Activated CD4-positive, CD25-positive, alpha-beta regulatory T cell (primary cell): ENCODE measurements at places on chromosomes 16 and 17.

DNA sequence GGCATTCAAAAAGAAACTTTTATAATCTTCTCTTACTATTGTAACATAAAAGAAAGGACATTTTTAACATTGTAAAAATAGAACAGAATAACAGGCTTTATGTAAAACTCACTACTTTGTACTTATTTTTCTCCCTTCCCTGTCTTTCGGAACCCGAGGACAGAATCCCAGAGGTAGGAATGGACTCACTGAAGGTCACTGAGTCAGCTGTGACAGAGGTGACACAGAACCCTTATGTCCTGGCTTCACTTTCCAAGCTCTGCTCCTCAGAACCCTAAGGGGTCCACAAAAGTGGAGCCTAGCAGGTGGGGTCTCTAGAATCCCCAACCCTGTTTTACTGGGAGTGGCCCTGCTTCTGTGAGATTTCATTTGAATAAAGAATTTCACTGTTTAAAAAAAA, 3.7 kb downstream of the KCTD13 start:
- DNase-seq = no peak

DNA sequence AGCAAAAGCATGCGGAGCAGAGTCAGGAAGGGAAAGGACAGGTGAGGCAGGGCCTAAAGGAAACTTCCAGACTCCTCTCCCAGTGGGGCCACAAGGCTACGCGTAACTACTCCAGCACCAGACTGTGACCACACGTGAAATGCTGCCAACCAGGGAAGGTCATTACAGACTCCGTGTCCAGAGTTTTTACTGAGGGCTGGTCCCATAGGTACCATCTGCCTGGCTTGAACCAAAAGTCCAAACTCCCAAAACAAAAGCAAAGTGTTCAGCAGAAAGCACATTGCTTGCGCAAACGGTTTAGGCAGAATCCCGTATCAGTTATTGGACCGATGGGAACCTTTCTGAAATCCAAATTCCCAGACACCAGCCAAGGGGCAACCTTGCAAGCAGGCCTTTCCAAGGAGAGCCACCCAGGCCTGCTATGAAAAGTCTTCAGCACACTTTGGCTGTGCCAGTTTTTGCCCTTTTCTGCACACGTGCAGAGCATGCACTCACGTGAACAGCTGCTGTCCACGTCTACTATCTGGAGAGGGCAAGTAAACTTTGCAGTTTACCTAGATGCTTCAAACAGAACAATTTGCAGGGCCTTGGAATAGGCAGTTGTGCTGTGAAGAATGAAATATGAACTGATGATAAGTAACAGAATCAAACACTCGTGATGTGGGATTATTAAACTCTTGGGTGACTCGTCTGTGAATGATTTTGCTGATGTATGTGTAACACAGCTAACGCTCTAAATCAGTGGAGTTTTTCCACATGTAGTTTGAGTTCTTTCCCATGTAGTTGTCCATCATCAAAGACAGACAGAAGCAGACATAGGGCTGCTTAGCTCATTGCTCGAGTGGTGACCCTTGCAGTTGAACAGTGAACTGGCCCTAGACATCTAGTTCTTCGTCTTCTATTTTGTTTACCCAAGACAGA, 58.1 kb upstream of the CRISPLD2 start:
- DNase-seq = no peak

GRCh38 chr16:3986235-3986544, 105.7 kb upstream of the CREBBP start:
- DNase-seq = no peak

DNA sequence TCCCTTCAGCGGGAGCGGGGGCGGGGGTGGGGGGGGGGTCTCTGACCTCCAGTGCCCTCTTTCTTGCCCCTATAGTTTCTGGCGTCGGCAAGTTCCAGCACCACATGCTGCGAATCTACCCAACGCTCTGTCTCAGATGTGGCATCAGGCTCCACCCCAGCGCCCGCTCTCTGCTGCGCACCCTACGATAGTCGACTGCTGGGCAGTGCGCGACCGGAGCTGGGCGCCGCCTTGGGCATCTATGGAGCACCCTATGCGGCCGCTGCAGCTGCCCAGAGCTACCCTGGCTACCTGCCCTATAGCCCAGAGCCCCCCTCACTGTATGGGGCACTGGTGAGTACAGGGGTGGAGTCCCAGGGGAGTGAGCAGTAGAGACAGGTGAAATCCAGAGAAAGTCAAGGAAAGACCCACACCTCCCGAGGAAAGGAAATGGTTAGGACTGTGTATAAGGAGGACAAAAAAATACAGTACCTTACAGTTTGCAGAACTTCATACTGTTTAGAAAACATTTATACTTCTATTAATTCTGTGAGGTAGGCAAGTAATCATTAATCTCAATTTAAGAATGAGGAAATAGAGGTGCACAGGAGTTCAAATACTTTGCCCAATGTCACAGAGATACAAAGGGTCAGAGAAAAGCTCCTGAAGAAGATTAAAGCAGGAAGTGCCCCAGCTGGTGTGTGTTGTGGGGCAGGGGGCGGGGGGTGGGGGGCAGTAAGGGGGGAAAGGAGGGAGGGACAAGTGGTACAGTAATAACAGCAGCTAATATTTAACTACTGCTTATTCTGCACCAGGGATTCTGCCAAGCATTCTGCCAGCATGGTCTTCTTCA, 2.5 kb downstream of the IRX6 start:
- no peak for DNase-seq

GRCh38 chr17:63646488-63646806, 24.2 kb downstream of the MAP3K3 start:
- no peak for DNase-seq

DNA sequence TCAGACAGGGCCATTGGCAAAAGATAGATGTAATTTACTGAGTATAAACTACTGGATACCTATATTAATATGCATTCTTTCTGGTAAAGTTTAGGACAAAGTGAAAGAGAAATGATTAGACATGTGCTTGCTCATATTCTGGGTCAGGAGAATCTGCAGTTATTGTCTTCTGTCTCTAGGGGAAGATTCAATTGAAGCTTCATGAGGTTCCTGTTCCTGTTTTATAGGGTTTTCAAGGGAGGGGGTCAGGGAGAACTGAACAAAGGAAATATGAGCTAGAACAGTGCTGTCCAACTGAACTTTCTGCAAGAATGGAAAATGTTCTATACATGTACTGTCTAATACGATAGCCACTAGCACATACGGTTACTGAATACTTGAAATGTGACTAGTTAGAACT, 59.3 kb upstream of the CORO6 start:
- DNase-seq = no peak

DNA sequence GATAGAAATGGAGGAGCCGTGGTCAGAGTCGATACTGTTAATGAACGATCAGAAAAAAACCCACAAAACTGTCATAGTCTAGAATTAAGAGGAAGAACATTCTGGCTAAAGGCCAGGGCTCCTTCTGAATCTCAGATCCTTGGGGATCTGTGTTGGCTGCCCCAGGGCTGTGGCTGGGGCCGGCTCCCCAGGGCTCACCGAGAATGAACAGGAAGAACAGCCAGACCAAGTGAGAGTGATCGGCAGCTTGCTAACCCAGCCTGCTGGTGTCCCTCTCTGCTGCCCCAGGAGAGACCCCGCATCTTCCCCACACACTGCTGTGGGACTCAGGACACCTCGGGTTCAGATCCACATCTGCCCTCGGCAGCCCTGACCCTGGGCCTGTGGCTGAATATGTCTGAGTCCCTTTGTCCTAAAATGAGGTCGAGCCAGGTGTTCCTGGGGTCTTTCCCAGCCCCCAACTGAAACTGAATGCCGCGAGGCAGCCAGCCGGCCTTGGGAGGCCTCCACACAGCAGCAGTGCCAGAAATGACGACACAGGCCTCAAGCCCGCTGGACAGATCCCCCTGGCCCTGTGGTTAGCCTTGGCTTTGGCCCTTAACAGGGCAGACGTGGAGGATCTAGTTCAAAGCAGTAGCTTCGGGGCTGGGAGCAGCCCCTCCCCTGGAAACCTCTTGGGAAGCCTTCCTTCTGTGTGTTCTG, 23.9 kb upstream of the CLEC18A start:
- DNase-seq = no peak

DNA sequence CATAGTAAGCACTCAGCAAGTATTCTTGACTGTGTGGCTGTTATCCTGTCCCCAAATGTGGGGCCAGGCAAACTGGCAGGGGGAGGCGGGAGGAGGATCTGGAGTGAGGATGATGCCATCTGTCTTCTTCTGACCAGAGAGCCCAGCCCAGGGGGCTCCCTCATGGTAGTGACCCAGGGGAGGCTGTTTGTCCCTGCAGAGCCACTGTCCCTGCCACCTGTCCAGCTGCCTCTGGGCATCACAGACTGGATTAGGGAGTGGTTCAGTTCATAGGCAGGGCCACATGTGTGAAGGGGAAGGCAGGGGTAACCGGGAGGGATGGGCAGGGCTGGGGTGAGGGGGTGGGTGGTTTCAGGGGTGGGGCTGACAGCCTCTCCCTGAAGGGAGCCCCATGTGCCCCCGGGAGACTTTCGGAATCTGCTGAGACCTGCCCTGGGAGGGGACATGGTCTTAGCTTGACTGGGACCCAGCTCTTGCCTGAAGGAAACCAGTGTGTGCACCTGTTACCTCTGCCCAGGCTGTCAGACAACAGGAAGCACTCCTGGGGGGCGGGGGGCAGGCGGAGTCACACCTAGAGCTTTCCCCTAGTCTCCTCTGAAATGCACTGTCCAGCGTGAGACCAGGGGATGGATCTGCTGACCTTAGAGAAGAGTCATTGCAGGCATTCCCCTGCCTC, 15.2 kb downstream of the ARHGAP23 start:
- DNase-seq = no peak

GRCh38 chr16:46907061-46907774, 23.1 kb downstream of the GPT2 start:
- no peak for DNase-seq

DNA sequence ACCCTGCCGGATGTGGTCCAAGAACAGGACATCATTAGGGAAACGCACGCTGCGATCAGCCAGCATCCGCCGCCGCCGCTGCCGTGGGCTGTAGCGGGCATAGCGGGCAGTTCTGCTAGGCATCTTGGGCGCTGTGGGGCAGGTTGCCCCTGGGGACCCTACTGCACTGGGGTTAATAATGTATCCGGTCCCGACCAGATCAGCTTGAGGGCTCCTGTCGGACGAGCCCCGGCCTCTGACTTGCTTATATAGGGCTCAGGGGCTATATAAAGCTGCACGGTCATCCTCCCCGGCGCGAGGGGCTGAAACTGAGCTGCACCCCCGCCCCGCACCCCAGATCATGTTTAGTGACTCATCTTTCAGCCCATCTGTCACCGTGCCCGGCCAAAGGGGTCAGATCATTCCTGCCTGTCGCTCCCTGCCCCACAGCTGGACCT, at the start of gene PPP1R27:
TSS of gene PPP1R27 (minus strand) at position 220 of the 437 bp plus-strand sequence. CDS start at position 123, 97 bp downstream.
- DNase-seq = no peak

GRCh38 chr17:36117505-36118382, 14.1 kb downstream of the CCL4 start:
- no peak for DNase-seq

DNA sequence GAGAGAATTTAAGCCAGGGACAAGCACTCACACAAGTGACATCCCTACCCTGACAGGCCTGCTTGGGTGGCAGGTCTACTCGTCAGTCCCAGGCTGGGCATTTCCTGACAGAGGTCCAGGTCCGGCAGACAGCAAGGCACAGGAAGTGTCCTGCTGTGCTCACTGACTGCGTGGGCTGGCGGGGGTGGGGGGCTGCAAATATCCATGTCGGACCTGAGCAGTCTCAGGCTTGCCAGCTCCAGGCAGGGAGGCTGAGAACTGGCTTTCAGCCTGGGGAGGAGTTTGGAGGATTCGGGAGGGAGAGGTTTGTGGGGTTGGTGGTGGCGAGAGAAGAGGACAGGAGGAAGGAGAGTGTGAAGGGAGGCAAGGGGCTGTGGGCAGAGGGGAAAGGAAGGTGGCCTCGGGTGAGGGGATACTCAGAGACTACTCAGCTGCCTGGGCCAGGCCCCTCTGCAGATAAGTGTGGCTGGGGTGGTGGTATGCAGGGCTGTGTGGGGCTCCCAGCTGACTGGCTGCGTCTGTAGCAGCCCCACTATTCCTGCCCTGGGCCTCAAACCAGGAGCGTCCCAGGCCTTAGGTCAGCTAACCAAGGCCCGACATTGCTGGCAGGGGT, 7.8 kb downstream of the HIC1 start:
- DNase-seq = no peak

GRCh38 chr17:75900691-75901533, 3.8 kb downstream of the MRPL38 start:
- DNase-seq = no peak

DNA sequence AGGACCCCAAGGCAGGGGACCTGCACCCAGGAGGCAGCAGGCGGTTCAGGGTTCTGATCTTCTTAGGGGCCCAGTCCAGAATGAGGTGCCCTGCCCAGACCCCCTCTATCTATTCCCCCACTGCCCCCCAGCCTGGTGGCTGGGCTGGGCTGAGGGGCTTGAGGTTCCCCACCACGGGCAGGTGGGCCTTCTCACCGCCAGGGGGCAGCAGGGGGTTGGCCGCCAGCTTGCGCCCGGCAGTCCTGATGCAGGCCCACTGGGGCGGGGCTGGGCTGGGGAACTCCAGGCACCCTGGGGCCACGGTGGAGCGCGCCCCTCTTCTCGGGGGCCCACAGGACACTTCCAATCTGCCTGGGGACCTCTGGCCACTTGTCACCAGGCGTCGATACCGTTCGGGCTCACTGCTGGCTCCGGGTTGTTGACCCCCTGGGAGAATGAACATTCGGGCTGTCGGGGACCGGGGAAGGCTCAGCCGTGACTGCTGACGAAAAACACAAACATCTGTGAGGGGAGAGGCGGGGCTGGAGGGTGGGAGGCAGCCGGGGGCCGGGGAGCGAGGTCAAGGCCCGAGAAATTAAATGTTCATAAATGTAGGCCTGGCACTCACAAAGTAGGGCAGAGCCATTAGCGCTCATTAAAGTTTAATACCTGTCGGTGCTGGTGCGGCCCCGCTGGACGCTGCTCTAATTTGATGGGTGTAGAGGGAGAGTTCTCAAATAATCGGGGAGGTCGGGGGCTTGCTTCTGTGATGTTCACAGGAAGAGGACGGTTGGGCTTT, 219.3 kb upstream of the GSE1 start:
- DNase-seq = peak; percentile 52

DNA sequence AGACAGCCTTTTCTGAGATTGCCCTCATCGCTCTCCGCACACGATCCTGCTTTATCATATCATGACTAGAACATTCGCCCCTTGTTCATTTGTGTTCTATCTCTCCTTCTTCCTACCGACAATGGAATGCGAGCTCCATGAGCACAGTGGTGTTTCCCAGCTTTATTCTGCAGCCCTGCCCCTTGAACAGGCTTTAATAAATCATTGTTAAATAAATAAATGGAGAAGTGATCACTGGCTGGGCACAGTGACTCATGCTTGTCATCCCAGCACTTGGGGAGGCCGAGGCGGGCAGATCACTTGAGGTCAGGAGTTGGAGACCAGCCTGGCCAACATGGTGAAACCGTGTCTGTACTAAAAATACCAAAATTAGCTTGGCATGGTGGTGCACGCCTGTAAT, 1063.3 kb upstream of the EEF2KMT start:
- no peak for DNase-seq

GRCh38 chr17:5591966-5592365, 7.7 kb upstream of the NLRP1 start:
- no peak for DNase-seq

DNA sequence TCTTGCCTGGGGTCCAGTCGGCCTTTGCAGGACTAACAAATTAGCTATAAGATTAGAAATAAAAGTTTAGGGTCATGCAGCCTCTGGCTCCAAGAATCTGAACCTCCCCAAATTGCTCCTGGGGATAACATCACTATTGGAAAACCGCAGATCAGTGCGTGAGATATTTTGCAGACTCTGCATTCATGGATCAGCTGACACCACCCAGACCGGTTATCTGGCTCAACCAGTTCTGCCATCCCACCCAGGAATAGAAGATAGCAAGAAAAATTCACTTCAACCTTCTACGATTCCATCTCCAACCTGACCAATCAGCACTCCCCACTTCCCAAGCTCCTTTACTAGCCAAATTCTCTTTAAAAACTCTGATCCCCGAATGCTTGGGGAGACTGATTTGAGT, 4.3 kb upstream of the PGS1 start:
- DNase-seq = no peak
